ENCODE measurements at places on chromosomes 3 and 15.

DNA sequence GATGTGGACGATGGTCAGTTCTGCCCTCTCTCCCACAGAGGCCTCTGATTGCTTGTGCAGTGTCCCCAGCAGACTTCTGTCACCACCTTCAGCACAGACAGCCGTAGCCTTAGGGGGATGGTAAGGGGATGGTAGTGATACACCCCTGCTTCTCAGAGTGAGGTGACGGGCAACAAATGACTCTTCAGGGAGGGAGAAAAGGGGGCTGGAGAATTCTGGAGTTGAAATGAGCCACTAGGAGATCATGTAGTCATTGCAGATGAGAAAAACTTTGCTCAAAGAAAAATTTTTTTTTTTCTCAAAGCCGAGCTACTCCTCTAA is 29.6 kb upstream of the TIMP4 start:
- no peak for DNase-seq

DNA sequence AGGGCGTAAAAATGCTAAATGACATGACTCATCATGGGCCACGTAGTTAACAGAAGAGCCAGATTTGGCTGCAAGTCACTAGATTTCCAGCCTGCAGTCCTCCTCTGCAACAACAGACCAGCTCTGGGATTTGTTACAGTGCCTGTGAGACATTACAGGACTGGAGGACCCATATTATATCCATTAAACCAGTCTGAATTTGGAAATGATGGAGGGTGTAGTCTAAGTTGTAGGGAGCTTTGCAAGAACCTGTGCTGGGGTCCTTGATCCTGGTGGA is 10.8 kb downstream of the ZNF774 start:
- DNase-seq: no peak

- no peak for DNase-seq
Observed at GRCh38 chr3:69669070-69669469, 70.2 kb upstream of the MITF start.

GRCh38 chr3:141366285-141367037 is 1.8 kb upstream of the ZBTB38 start:
- DNase-seq: peak; percentile 74

- no peak for DNase-seq
Observed at GRCh38 chr3:118909763-118910162, 124.9 kb downstream of the IGSF11 start.

GRCh38 chr15:45378149-45378912 is at the start of gene GATM:
Gene GATM, minus strand, starts transcription at chr15:45378544. Its CDS starts 91 bp downstream, at chr15:45378453.
- DNase-seq: peak; percentile 89

DNA sequence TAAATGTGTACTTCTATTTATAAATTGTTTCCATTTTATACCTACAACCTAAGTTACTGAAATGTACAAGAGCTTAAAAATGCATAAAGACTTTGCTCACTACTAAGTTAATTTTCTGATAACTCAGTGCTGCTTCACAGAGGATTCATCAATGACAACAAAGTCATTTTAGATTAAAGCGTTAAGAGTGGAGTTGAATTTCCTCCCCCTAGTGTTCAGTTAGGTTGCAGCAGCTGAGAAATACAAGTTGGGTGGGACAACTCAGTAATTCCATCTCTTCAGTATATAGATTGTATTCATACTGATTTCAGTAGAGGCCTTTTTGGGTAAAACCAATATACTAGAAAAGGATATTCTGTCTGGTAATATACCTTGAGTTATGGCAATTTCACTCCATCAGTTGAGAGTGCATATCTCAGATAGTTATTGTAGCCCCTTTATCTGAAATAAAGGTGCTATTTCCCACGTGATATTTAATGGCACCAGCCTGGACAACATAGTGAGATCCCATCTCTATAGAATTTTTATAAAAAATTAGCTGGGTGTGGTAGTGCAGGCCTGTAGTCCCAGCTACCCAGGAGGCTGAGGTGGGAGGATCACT is 6.9 kb upstream of the RPL35A start:
- no peak for DNase-seq
